Sigmoid colon (tissue), 7 donors: ENCODE measurements at places on chromosomes 11 and 22. TPM values are rescaled to one million over a fixed set of nuclear protein-coding genes. Genes with fewer than 3 reads are reported as not detected.

The CDON gene
- 69.2 TPM for total RNA-seq

The MGAT3 gene
- total RNA-seq: 1.4 TPM

The TIRAP gene
- 6.9 TPM for total RNA-seq

DNA sequence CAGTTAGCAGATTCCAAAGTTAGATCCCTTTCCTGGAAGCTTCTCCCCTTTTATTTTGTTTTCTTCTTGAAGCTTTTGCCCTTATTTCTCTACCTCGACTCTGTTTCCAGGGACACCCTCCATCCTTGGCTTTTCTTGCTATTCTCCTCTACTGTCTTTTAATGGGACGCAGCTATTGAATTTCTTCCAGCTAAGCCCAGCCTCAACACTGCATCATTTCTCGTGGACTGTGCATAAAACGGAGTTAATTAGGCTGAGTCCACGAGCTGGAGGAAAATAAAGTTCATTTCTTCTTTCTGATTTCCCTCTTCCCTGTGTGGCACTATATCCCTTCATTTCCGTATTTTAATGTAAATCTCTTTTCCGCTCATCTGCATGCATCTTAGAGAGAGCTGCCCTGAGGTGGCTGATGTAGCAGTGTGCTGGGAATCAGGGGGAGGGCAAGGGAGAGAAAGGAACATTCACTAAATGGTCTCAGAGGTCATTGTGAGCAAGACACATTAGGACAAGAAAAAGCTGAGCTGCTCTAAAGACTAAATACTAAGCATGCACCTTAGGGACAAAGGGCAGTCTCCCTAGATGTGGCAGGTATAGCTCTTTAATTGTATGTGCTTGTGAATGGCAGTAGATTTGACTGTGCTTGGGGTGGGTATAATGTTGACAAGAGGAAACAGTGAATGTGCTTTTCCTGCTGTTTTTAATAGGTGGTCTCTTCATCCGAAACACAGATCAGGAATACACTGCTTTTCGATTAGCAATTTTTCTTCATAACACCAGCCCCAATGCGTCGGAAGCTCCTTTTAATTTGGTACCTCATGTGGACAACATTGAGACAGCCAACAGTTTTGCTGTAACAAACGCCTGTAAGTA is 1.9 kb downstream of the GRIA4 start:
- peaks cover 20% of the 10 kb centered on the region for H3K4me1 ChIP-seq
- peaks cover 47% of the 10 kb centered on the region for H3K27me3 ChIP-seq
- H3K36me3 ChIP-seq: no peaks in the 10 kb centered on the region
- no peak overlapping the region for H3K4me3 ChIP-seq
- no peak for DNase-seq
- H3K27ac ChIP-seq: peak overlapping the region; percentile 46

- H3K4me3 ChIP-seq: no peak overlapping the region
- H3K36me3 ChIP-seq: no peaks in the 10 kb centered on the region
- no peak for DNase-seq
- H3K27ac ChIP-seq: no peak overlapping the region
- no peaks in the 10 kb centered on the region for H3K27me3 ChIP-seq
- H3K4me1 ChIP-seq: no peaks in the 10 kb centered on the region
Measured at GRCh38 chr11:44205352-44205751, 104.6 kb downstream of the ALX4 start.

DNA sequence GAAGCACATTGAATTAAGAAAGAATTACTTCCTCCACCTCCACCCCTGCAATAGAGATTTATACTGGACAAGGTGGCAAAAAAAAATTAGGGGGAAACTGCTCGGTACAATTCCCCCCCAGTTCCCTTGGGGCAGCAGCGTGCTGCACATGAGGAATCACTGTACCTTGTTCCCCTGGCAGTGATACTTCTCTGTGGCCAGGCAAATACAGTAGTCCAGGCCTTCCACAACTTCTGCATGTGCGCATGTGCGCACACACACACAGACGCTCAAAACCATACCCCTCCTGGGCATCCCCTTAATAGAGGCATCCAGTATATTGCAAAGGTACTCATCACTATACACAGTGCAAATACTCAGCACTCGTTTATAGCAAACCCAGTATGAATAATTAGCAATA is 68.9 kb downstream of the ARFGAP2 start:
- H3K4me3 ChIP-seq: no peak overlapping the region
- H3K36me3 ChIP-seq: no peaks in the 10 kb centered on the region
- peaks cover 8% of the 10 kb centered on the region for H3K4me1 ChIP-seq
- DNase-seq: no peak

DNA sequence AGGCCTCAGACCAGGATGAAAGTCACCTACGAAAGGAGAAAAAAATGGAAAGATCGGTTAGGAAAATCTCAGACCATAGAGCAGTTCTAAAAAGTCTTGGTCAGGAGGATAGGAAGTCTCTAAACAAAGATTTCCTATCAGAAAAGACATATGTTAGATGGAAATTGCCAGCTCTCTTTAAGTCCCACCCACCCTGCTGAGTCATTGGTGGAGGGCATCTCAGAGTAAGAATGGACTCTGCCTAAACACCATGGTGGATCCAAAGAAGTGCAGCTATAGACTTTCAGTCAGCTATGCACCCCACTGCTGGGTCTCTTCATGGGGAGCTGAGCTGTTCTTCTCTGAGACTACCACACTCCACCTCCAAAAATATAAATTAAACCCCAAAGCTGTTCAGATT is 3.7 kb downstream of the OR8B2 start:
- no peak for DNase-seq
- no peak overlapping the region for H3K27ac ChIP-seq
- no peak overlapping the region for H3K4me3 ChIP-seq
- H3K36me3 ChIP-seq: no peaks in the 10 kb centered on the region

GRCh38 chr11:130738611-130739010 is 177.7 kb downstream of the SNX19 start:
- DNase-seq: no peak
- no peaks in the 10 kb centered on the region for H3K4me1 ChIP-seq
- no peak overlapping the region for H3K4me3 ChIP-seq
- H3K36me3 ChIP-seq: no peaks in the 10 kb centered on the region
- no peaks in the 10 kb centered on the region for H3K27me3 ChIP-seq

DNA sequence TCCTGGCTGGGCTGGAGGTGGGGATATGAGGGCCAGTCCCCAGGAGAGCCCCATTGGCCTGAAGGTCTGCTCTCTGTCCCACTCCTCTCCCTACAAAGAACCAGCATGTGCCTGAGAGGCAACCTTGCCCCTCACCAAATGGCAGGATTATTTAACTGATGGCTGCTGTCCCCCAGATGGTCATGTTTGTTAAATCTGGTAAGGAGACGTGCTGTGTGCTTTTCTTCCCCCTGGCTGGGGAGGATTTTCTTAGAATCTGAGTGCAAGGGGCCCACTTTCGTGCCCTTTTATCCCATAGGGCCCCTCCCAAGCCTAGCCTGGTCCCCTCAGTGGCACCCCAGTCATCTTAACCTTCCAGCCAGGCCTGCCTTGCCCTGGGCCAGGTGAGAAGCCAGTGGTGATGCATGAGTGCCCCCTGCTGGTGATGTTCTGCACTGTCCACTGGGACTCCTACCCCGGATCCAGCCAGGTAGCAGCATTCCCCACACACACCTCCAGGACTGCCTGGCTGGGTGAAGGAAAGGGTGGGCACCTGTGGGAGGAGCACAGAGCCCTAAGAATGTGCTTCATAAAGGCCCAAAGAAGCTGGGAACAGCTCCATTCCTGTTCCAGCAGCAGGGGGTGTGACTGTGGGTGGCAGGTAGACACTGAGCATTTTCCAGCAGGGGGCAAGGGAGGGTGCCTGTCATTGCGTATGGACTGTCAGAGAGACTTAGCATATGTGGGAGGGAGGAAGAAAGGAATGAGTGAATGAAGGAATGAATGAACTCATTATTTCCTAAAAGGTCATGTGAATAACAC is 28.9 kb downstream of the MFNG start:
- DNase-seq: no peak
- no peak overlapping the region for H3K4me3 ChIP-seq
- H3K27ac ChIP-seq: no peak overlapping the region
- peaks cover 87% of the 10 kb centered on the region for H3K27me3 ChIP-seq
- H3K36me3 ChIP-seq: no peaks in the 10 kb centered on the region

The ADAMTS15 gene
- 8.9 TPM for total RNA-seq

- H3K4me3 ChIP-seq: no peak overlapping the region
- no peaks in the 10 kb centered on the region for H3K27me3 ChIP-seq
- peak overlapping the region; percentile 89 for H3K27ac ChIP-seq
- H3K4me1 ChIP-seq: peaks cover 32% of the 10 kb centered on the region
Measured at GRCh38 chr11:69089258-69089657, 40.5 kb downstream of the TPCN2 start.

- no peaks in the 10 kb centered on the region for H3K36me3 ChIP-seq
- DNase-seq: peak; percentile 57
- no peak within 1 kb of the TSS for H3K27ac ChIP-seq
- H3K4me1 ChIP-seq: no peaks in the 10 kb centered on the region
- no peak within 1 kb of the TSS for H3K4me3 ChIP-seq
- H3K27me3 ChIP-seq: no peaks in the 10 kb centered on the region
Measured at GRCh38 chr11:60866911-60867870, at the start of gene ZP1. ZP1 (plus strand) TSS chr11:60867542; CDS start chr11:60867562, 20 bp downstream.

DNA sequence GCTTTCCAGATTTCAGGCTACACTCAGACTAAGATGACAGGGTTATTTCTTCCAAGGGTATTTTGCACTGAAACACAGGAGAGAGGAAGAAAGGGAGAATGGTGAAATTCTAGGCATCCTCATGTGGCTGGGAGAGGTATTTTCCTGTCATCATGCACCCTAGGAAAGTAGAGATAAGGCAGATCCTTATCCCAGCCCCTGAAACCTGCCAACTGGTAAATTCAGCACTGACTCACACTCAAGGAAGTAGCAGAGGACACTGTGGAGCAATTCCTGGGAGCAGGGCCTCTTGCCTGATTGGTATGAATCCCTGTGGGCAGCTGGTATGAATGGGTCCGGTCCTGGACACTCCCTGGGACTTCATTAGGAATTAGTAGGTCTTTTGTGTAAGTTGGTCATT is 37.6 kb upstream of the SLC5A1 start:
- no peak overlapping the region for H3K4me3 ChIP-seq
- no peak overlapping the region for H3K27ac ChIP-seq
- no peaks in the 10 kb centered on the region for H3K27me3 ChIP-seq
- DNase-seq: no peak

The IGSF22 gene
- total RNA-seq: not detected

DNA sequence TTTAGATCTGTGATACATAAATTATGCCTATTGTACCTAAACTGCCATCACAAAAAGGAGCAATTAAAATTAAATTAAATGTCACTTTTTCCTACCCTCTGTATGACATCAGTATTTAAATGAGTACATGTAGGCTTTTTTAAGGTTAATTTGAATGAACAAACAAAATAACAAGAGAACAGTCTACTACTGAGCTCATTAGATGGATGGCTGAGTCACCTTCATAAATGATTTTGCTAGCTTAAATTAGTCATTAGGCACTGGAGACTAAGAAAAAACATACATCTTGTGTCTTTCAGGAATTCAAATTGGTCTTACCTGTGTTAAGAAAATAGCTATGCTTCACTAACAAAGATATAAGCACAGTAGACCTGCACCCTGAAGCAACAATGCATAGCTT is 153.6 kb downstream of the RCN1 start:
- no peak overlapping the region for H3K4me3 ChIP-seq
- no peak for DNase-seq
- no peak overlapping the region for H3K27ac ChIP-seq
- H3K36me3 ChIP-seq: no peaks in the 10 kb centered on the region
- H3K27me3 ChIP-seq: no peaks in the 10 kb centered on the region

DNA sequence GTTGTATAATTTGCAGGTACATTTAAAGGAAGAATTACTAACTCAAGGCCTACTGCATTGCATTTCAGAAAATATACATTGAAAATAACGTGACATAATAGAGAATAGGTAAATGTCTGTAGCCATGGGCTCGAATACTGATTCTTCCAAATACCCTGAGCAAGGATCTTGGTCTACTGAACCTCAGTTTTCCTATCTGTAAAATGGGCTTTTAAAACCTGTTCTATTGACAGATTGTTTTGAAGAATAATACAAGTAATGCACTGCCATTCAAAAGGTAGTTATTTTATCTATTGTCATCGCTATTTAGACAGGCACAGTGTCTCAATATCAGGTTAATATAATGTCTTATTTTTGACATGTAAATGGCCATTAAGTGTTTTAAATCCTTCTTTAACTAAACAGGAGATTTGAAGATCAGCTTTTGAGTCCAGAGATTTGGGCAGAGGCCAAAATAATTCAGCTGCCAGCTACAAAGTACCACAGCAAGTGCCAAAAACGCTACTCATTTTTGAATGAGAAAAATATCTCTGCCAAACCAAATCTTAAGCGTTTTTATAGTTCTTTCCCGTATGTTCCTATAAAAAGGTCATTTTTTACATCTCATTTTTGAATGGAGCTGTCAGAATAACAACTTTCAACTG is 56.7 kb downstream of the CTSC start:
- peaks cover 25% of the 10 kb centered on the region for H3K4me1 ChIP-seq
- no peak for DNase-seq
- H3K36me3 ChIP-seq: no peaks in the 10 kb centered on the region
- no peak overlapping the region for H3K27ac ChIP-seq
